ENCODE measurements at places on chromosomes 4 and X.

- DNase-seq, result no peak
Measured at GRCh38 chrX:30881797-30882196, 7.3 kb downstream of the TAB3 start.

DNA sequence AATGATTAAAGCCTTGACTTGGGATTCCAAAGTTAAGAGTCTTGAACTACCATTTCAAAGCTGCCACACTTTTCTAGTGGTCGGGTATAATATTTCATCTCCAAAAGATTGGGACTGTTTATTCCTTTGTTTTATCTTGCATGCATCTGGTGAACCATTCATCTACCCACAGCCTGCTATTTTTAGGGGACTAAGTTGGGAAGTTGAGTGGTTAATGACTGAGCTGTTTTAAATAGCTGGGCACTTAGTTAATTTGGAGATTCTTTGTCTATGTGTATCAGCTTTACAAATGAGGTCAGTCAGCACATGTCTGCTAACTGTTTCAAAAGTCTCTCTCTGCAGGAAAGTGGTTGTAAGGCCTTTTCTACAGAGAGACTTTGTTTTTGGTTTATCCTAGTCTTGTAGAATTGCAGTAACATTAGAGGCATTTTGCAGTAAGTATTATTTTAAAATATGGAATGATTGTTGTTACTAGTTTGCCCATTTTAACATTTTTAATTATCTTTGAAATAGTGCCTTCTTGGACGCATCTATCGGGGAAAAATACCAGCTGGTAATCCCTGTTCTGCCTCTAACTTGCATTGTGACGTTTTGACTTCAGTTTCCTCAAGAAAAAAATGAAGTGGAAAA, 8.2 kb downstream of the BMP2K start:
- no peak for DNase-seq

DNA sequence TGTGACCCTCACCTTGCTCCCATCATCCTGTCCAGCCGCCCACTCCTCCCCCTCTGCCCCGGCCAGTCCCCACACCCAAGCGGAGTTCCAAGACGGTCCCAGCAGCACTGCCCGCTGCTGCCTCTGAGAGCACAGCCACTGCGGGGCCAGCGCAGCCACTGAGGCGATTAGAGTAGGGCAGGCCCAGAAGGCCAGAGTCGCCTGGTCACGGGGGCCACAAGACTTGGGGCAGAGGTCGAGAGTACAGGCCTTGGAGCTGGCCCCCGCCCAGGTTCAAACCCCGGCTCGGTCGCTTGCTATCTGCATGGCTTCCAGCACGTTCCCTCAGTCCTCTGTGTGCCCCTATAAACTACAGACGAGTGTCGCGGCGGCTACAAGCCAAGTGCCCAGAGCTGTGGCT, 53.2 kb upstream of the ADRA2C start:
- no peak for DNase-seq

DNA sequence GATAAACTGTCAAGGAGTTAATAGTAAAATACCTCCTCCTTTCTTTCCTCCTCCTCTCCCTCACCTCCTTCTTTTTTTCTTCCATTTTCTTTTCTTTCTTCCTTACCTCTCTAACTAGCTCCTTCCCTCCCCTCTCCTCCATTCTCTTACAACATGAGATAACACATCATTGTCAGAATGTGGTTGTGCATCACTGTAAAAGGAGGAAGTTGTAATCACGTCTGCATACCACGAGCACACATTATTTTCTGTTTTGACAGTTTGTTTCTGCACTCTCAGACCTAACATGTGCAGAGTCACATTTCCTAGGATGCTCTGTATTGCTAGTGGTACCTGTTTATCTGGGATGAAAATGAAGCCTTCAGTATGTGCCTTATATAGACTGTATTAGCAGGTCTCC, 9.1 kb downstream of the SLIT2 start:
- DNase-seq, result no peak

GRCh38 chr4:168614281-168615057, 117.6 kb downstream of the PALLD start:
- DNase-seq, result no peak

GRCh38 chr4:9146967-9147366, 23.2 kb upstream of the FAM90A26 start:
- no peak for DNase-seq

- no peak for DNase-seq
Measured at GRCh38 chrX:103789004-103789403, 12.4 kb downstream of the PLP1 start.

DNA sequence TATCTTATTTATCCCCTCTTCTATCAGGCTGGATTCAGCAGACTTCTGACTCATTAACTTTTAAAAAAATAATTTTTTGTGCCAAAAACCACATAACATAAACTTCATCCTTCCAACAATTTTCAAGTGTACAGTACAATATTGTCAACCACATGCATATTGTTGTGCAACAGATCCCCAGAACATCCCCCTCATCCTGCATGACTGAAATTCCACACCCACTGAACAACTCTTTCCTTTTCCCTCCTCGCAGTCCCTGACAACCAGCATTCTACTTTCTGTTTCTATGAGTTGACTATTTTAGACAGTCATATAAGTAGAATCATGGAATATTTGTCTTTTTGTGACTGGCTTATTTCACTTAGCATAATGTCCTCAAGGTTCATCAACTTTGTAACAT, 2.2 kb upstream of the MID2 start:
- no peak for DNase-seq

DNA sequence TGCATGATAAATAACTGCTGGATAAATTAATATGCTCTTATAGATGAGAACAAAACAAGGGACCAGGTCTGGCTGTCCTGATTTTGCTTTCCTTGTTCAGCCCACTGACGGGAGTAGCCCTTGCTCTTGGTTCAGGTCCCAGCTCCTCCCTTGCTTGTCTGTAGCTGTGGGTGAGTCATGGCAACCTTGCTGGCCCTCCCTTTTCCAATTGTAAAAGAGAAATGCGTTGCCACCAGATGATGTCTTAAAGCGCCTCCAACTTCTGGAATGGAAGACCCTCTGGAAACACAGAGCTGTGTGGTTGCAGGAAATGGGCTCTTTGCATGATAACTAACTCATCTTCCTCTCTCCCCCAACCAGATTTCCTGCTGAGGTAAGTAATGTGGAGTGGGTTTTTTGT, 171.4 kb downstream of the AASDH start:
- DNase-seq, result no peak

DNA sequence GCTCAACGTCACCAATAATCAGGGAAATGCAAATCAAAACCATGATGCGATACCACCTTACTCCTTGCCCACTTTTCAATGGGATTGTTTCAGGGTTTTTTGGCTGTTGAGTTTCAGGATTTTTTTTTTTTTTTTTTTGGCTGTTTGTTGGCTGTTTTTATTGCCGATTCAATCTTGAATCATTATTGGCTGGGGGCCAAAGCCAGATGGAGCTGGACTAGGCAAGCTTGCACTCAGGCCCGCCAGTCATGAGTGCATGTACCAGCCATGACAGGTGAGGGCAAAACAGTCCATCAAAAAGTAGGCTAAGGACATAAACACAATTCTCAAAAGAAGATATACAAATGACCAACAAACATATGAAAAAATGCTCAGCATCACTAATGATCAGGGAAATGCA, 13.3 kb downstream of the YIPF7 start:
- no peak for DNase-seq

GRCh38 chr4:144709159-144709558, 63.2 kb downstream of the HHIP start:
- DNase-seq, result no peak

Measured in activated CD8-positive, alpha-beta memory T cell treated with anti-CD3 and anti-CD28 coated beads for 48 hours (primary cell).